ENCODE measurements at places on chromosomes 1 and 21.
A peak's percentile ranks its signal among the peaks of the same experiment; 100 is the strongest.

GRCh38 chr1:46690931-46691421 lies 19.3 kb downstream of the TEX38 start:
- no peak for DNase-seq

GRCh38 chr1:2946999-2947690 lies 74.1 kb upstream of the ACTRT2 start:
- DNase-seq: no peak

DNA sequence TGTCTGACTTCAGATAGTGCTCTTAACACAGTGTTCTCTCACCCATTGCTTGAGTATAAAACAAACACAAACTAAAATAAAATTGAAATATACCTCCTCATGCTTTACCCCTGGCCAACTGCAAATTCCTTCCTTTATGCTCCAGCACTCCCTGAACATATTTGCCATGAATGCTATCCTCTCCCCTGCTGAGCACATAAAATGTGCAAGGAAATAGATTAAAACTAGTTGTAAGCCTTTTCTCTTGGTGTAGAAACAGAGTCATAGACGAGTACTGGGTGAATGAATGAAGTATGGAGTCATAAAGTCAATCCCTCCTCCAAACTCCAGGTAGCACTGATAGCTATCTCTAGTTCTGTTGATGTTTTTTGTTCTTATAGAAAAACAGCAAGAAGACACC lies 2.6 kb downstream of the GPR161 start:
- DNase-seq: no peak

DNA sequence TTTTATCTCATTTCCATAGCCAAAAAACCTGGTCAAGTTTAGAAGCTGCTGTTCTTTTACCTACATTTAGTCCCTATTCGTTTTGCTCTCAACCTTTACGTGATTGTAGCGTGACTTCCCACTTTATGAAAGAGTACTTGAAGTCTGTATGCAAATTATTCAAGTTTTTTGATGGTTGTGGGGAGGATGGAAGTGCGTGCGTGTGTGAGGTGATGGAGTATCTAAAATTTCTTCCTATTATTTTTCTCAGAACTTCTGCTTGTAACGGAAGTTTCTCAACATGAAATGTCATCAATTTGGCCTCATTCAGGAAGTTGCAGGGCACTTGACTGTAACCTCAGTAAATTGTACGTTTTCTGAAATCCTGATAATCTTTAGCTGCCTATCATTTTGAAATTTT lies 64.0 kb downstream of the SAMSN1 start:
- no peak for DNase-seq

GRCh38 chr1:14778898-14779865 lies 180.7 kb downstream of the KAZN start:
- peak; percentile 17 for DNase-seq
